ENCODE measurements at places on chromosomes 1 and 21.

DNA sequence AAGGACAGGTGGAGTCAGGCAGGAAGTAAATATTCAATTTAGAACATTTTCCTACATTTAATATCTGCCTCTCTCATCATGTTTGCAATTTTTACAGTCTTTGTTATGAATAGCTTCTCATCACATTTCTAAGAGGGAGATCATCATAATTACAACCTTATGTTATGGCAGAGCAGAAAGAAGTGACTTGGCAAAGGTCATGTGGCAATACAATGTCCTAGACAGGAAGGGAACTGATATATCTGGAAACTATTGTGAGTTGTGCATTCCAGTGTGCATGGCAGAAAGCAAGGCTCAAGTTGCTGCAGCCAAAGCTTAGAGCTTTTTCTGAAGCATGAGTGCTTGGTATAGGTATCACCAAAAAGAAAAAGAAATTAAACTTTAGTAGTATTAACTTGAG lies 43.8 kb upstream of the PRRX1 start:
- peak; percentile 72 for DNase-seq

DNA sequence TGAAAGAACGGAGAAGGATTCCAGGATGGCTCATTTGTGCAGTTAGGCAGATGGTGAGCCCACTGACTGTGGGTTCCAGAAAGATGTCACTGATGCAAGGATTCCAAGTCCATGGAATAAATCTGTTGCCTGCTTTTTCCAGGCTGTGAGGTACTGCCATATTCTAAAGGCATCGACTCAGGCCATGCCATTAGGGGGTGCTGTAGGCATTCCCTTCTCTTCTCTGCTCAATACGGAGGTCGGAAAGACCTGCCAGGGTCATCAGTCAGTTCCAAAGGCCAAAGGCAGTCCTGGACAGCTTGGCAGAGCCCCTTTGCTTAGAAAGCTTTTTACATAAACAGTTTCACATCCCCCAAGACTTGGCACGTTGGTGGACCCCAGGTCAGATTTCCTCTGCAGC lies 31.7 kb upstream of the TMEM125 start:
- DNase-seq: peak; percentile 82

DNA sequence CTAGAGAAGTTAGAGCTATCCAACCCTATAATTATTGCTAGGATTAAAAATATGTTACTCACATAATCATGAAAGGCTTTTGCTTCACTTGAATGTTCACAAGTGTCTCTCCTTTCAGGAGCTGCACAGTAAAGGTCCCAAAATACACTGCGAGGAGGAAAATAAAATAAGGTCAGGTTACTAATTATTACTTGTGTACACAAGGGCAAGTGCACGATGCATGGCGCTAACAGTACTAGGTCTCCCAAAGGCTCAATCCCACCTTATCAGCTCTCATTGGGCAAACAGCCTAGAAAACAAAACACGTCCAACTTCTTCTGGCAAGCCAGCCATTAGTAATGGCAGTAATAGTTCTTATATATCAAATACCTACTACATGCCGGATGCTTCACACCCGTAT lies 4.4 kb downstream of the SSBP3 start:
- no peak for DNase-seq

DNA sequence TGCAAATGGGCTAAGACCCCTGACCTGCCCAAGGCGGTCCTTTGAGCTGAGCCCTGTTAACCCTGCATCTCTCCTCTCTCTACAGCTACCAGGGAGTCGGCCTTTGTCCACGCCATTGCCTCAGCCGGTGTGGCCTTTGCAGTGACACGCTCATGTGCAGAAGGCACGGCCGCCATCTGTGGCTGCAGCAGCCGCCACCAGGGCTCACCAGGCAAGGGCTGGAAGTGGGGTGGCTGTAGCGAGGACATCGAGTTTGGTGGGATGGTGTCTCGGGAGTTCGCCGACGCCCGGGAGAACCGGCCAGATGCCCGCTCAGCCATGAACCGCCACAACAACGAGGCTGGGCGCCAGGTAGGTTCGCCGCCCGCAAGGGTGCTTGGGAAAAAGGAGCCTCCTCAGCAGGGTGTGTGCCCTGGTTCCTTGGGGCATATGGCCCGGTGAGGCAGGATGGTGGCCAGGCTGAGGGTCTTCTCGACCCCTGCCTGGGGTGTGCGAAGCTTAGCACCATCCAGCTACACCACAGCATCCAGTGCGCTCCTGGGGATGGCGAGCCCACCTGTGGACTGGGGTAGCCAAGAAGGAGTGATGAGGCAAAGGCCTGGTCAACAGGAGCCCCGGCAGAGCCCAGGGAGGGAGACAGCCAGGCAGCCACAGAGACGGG lies 31.8 kb upstream of the ARF1 start:
- DNase-seq: no peak

- peak; percentile 74 for DNase-seq
Measured at GRCh38 chr21:25963181-25963580, 207.4 kb downstream of the APP start.

DNA sequence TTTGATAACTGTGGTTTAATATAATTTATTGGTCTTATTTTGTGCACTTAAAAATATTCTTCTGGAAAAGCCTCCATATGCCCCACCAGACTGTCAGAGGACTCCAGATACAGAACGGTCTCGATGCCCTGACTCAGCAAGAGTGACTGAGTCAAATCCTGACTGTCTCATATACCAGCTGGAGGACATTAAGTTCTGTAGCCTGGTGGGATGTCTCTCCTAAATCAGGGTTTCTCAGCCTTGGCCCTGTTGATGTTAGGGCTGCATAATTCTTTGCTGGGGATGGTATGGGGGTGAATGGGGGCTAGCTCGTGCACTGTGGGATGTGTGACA lies 67.7 kb upstream of the TLR5 start:
- no peak for DNase-seq

Measured in cardiac fibroblast (primary cell).